Stimulated activated naive CD4-positive, alpha-beta T cell (primary cell): ENCODE measurements at places on chromosomes 13 and 19.

- DNase-seq, result no peak
Measured at GRCh38 chr19:13938301-13939064, at the start of gene PODNL1. PODNL1 (minus strand) TSS chr19:13938417; CDS start chr19:13938181, 236 bp downstream.

DNA sequence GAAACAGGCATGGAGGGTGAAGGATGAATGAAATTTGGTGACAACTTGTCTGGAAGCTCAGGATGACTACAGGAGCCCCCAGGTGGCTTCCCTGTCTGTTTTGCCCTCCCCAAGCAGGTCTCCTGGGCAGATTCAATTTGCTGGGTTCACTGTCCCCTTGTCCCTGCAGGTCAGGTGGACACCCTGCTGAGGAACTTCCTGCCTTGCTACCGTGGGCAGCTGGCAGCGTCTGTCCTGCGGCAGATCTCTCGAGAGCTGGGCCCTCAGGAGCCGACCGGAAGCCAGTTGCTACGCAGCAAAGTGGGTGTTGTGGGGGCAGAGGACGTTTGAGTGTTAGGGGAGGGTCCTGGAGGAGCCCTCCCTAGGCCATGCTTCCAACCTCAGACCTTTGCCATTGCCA is 19.1 kb downstream of the PGLS start:
- no peak for DNase-seq

GRCh38 chr13:84130495-84131114 is 248.3 kb upstream of the SLITRK1 start:
- DNase-seq, result no peak

DNA sequence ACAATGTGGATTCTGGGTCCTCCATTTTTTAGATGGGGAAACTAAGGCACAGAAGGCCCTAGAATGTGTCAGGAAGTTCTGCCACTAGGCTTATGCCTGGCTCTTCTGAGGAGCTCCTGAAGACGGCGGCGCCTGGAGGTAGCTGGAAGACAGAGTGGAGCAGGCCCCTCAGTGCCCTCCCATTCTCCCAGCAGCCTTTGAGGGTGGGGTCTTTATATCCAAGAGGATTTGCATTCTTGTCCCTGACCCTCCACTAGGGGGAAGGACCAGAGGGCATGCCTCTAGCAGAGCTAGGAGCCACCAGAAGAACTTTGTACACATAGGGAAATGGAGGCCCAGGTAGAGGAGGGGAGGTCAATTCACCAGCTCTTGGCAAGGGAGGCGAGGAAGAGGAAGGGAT is 9.4 kb downstream of the CELF5 start:
- no peak for DNase-seq

GRCh38 chr19:30073152-30074000 is 131.3 kb downstream of the URI1 start:
- DNase-seq, result no peak
